ENCODE measurements at places on chromosomes 16 and 17.
A peak's percentile ranks its signal among the peaks of the same experiment; 100 is the strongest.

GRCh38 chr17:39563476-39563875 lies 44.2 kb downstream of the NEUROD2 start:
- no peak for DNase-seq

GRCh38 chr17:76561332-76561731 lies 21.5 kb downstream of the PRCD start:
- DNase-seq: no peak

- DNase-seq: peak; percentile 42
These were observed 6.7 kb upstream of the ABCC3 start for GRCh38 chr17:50627782-50628601.

DNA sequence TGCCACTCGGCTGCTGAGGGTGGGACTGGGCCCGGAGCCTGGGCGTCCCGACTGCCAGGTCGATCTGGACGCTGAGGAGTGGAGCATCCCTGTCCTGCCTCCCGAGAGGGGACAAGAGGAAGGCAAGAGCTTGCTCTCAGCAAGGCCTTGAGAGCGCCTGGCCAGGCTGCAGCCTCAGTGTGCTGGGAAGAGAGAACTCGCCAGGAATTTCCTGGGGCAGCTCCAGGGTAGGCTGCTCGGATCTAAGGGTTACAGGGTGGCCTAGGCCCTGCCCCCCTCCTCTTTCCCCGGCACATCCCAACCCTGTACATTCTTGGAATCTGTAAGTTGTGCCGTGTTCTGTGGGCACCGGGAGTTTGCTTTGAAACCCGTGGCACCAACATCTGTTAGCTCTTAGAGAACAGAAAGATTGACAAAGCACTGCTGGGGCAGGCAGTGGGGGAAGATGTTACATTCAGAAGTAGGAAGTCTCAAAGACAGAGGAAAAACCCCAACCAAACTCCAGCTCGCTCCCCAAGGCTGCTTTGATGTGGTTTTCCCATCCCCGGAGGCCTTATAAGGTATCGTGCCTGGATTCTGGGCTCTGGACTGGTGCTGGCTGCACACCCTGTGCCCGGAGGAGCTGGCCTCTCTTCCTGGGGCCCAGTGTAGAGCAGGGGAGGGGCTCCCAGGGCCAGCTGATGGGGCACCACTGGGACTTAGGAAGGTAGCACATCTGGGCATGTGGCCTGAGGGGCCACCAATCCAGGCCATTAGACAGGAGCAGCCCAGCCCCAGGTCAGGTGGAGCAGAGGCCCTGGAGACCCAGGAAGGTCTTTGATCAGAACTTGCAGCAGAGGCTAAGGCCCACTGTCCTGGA lies 55.2 kb downstream of the NKD1 start:
- DNase-seq: no peak

GRCh38 chr17:43676471-43676870 lies 14.7 kb upstream of the MEOX1 start:
- no peak for DNase-seq

DNA sequence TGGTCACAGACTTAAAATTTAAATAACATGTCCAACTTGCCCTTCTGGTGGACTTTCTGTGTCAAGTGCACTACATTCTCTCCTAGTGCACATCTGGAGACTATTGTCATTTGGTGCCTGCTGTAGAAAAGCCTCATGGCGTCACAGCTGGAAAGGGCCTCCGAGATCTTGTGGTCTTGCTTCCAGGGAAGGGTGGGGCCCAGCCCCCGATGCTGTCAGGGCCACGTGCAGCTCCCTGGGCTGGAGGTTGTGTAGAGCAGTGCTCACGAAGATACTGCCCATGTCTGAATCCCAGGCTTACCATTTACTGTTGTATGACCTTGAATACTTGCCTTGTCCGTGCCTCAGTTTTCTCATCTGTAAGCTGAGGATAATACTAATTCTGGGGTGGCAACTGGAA lies 6.8 kb upstream of the MPRIP start:
- DNase-seq: no peak

DNA sequence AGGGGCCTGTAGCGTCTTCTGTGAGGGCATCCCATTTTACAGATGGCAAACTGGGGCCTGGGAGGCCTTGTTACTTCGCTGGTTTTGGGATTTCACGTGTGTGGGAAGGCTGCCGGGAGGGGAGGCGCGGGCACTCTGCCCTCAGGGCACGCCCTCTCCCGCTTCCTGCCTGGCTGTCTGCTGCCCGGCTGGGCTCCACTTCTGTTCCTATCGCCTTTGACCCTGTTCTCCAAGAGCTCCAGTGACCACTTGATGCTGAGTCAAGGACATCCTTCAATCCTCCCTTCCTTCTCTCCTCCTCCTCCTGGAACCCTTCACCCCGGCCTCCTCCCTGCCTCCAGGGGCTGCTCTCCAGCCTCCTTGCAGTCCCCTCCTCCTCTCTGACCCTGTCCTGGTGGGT lies 16.0 kb downstream of the SPNS3 start:
- DNase-seq: no peak

- DNase-seq: peak; percentile 91
These were observed 10.6 kb upstream of the TMIGD1 start for GRCh38 chr17:30344283-30345088.

DNA sequence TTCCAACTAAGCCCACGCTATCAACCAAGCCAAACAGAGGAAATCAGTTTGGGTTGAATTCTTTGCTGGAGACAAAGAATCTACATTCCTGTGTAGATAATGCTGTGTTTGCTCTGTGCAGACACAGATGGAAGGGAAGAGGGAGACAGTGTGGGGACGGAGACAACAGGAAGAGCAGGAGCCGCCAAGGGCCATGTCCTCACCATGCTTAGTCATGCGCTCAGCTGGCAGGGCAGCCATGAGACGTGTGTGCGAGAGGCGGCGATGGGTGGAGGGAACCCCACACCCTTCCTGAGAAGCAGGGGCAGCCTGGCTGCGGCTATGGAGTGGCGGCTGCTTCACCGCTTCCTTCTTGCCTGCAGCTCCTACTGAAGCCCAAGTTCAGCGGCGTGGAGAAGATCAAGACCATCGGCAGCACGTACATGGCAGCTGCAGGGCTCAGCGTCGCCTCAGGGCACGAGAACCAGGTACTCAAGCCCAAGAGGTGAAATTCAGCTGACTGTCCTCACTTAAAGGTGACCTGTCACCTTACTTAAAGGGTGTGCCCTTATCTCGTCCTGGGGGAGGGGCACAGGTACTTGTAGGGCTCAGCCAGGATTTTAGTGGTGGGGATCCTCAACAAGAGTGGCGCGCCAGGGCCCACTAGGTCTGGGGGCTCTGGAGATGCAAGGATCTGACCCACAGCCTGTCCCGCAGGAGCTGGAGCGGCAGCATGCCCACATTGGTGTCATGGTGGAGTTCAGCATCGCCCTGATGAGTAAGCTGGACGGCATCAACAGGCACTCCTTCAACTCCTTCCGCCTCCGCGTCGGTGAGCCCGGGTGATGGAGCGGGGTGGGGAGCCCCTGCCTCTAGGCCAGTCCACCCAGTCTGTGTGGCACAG lies 47.5 kb downstream of the ADCY7 start:
- peak; percentile 23 for DNase-seq

DNA sequence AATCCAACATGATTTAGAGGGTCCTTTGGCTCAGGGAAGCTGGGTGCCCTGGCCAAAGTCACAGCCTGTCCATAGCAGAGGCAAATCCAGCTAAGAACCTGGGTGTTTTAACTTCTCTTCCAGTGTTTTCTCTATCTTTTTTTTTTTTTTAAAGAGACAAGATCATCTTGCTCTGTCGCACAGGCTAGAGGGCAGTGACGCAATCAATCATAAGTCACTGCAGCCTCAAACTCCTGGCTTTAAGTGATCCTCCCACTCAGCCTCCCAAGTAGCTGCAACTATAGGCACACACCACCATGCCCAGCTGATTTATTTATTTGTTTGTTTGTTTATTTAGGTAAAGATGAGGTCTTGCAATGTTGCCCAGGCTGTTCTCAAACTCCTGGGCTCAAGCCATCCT lies 14.8 kb upstream of the GRIN2A start:
- no peak for DNase-seq

All from KBM-7 (cell line).